AG08395 (cell line): ENCODE measurements at places on chromosomes 12 and 14.
A peak's percentile ranks its signal among the peaks of the same experiment; 100 is the strongest.

DNA sequence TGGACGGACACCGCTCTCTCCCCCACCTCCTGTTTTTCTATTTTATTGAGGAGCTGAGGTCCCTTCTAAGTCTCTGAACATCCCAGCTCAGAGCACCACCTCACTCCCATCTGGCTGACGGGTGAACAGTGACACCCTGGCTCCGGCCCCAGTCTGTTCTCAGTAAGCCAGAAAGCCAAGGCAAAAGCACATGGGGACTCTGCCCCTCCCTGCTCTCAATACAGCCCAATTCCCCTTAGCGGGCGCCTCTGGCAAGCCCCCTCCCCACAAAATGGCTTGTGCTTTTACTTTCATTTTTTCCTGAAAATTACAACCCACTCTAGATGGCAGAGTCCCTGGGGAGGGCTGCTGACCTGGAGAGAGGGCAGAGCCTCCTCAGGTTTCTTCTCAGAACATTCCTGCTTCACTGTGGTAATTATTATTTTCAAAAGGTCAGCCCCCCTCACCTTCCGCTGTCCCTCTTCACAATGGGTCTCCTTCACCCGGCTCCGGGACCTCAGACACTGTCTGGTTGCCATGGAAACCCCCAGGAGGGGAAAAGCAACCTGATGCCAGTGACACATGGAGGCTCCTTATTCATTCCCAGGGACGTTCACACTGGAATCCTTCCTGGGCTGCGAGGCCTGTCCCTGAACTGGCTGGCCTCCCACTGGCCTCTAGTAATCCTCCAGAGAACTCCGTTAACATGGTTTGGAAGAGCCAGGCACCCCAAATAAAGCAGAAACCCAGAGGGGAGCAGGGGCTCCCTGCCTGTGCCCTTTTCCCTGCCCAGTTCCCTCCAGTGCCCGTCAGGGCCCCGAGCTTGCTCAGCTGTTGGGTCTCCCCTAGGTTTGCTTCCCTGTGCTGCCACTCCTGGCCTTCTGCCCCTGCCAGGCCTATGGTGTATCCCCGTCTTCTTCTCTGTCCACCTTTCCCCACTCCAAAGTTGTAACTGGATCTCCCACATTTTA, 15.9 kb downstream of the COL2A1 start:
- peak; percentile 44 for DNase-seq

DNA sequence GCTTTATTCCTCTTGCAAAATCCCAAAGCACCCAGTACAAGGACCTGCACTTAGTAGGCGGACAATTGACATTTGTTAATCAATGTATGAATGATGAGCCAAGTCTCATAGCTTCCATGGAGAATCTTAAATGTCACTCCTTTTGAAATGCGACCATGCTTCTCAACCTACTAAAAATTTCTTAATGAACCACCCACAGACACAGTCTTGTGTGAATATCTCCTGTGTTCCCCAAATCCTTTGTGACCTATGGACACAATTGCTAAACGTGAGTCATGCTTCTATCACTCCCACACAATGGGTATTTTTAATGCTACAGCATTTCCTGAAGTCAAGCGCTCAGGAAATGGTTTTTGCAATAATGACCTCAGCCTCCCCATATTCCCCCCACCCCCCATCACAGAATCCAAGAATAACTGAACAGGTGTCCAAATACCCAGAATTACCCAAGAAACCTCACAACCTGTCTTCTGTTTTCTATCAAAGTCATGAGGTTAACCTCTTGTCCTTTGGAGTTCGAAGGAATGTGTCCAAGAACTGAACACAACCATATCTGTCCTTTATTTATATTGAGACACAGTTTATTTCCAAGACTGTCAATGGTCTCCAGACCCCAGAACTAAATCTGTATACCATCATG, 163.6 kb upstream of the PLEKHG7 start:
- peak; percentile 25 for DNase-seq

GRCh38 chr12:11164384-11164783, 6.6 kb upstream of the SMIM10L1 start:
- DNase-seq, result no peak

- no peak for DNase-seq
These were observed 209.1 kb downstream of the MED13L start for GRCh38 chr12:116068371-116068770.

- no peak for DNase-seq
These were observed 71.0 kb upstream of the KRAS start for GRCh38 chr12:25321772-25322171.

- DNase-seq, result peak; percentile 55
These were observed 620 bp downstream of the YBX3 start for GRCh38 chr12:10722502-10722904.

GRCh38 chr14:61438036-61438435, 116.7 kb downstream of the PRKCH start:
- no peak for DNase-seq

DNA sequence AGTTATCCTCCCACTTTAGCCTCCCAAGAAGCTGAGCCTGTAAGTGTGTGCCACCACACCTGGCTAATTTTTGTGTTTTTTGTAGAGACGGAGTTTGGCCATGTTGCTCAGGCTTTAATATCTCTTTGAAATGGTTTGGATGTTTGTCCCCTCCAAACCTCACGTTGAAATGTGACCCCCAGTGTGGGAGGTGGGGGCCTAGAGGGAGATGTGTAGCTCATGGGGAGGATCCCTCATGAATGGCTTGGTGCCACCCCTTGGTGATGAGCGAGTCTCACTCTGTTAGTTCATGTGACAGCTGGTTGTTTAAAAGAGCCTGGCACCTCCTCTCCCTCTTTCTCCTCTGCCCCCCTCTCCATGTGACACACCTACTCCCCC, 23.6 kb upstream of the TTC7B start:
- no peak for DNase-seq
